ENCODE measurements at places on chromosomes 4 and X.

DNA sequence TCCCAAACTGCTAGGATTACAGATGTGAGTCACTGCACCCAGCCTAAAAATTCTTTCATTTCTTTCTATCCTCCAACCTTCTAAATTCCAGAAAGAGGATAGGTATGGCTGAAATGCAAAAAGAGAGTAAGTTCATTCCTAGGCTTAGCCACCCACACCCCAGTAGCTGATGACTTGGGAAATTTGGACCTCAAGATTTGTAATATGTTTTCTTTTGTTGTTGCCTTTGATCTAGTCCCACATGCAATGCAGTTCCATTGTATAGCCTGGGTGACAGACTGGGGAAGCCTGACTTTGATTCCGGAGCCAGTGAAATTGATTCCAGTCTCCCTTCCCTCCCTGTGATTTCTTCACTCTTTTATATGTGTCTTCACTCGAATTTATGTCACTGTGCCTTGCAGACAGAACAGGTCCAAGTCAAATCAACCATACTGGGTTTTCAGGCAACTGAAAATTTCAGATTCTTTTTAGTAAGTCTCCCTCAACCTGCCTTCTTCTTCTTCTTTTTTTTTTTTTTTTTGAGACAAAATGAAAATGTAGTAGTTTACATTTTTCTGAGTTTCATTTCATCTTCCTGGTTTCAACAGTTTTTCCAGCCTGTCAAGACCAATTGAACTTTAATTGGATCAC, 176.2 kb upstream of the RBPJ start:
- no peak for DNase-seq

- DNase-seq = no peak
Measured at GRCh38 chrX:29071525-29072320, 484.5 kb downstream of the IL1RAPL1 start.

DNA sequence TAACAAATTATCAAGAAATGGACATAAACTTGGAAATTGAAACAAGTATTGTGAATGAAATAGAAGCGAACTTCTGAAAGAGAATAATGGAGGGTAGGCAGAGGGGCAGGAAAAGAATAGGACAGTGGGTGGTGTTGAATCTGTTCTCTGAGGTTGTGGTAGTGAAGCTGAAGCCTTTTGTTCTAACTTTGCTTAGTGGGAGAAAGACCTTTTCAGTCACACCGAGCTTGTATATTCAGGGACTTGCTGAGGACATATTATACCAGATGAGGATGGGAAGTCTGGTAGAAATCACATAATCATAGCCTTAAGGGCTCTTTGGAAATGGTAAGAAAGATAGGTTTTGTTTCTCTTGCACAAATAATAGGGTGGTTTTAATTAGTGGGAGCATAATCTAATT, 115.4 kb upstream of the NDST4 start:
- no peak for DNase-seq

GRCh38 chr4:147285751-147286150, 195.1 kb upstream of the EDNRA start:
- DNase-seq = no peak

GRCh38 chrX:9785944-9786797, at the start of gene SHROOM2:
SHROOM2 (plus strand) TSS chrX:9786429; CDS start chrX:9786546, 117 bp downstream.
- DNase-seq = no peak

GRCh38 chr4:17068891-17069290, 170.4 kb upstream of the LDB2 start:
- no peak for DNase-seq

DNA sequence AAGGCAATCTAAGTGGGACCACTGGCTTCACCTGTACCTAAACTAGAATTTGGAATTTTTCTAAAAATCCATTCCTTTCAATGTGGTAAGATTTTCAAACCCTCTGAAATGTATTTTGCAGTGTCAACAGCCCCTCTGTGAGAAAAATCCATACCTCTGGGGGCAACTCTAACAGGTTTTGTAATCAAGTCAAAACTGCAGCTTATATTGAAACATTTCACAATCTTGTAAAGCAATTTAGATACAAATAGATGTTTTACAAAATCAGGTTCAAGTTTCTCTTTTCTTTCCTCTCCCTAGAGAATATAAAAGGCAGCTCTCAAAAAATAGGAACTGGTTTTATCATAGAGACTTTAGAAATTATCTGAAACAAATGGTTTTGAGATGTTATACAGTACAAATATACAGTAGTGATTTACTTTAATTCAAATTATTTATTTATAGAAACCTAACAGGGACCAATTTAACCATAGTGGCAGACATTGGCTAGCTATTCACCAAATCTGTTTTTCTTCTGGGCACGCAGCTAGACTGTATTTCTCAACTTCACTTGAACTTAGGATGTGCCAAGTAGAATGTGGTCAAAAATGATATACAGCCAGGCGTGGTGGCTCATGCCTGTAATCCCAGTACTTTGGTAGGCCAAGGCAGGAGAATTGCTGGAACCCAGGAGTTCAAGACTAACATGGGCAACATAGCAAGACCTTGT, 36.3 kb upstream of the SPINK2 start:
- no peak for DNase-seq

GRCh38 chr4:14575289-14575688, 427.0 kb upstream of the CPEB2 start:
- no peak for DNase-seq

GRCh38 chr4:1978226-1978625, 30.5 kb downstream of the NELFA start:
- no peak for DNase-seq

- no peak for DNase-seq
Measured at GRCh38 chr4:187149229-187149945, 425.7 kb upstream of the FAT1 start.

GRCh38 chr4:85724791-85725563, 250.0 kb downstream of the ARHGAP24 start:
- no peak for DNase-seq

- DNase-seq = no peak
Measured at GRCh38 chrX:39877905-39878304, 219.9 kb downstream of the BCOR start.

- DNase-seq = no peak
Measured at GRCh38 chr4:20625426-20625825, 74.8 kb upstream of the PACRGL start.

DNA sequence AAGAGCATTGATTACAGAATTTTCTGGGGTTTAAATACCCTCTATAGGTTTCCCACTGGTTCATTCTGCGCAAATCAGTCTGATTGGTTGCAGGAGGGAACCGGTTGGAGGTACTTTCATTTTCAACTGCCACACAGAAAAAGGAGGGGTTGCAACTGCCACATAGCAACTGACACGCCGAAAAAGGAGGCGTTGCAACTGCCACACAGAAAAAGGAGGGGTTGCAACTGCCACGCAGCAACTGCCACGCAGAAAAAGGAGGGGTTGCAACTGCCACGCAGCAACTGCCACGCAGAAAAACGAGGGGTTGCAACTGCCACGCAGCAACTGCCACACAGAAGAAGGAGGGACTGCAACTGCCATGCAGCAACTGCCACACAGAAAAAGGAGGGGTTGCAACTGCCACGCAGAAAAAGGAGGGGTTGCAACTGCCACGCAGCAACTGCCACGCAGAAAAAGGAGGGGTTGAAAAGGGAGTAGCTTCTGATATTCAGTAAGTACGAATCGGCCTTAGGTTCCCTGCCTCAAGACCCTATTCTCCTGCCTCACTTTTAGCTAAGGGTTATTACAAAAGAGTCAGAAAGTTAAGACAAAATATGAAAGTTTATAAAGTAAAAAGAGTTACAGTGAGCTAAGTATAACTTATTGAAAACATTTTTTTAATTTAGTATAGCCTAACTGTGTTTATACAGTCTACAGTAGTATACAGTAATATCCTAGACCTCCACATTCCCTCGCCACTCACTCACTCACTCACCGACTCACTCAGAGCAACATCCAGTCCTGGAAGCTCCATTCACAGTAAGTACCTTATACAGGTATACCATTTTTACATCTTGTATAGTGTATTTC, 431.8 kb downstream of the KCTD8 start:
- DNase-seq = no peak

DNA sequence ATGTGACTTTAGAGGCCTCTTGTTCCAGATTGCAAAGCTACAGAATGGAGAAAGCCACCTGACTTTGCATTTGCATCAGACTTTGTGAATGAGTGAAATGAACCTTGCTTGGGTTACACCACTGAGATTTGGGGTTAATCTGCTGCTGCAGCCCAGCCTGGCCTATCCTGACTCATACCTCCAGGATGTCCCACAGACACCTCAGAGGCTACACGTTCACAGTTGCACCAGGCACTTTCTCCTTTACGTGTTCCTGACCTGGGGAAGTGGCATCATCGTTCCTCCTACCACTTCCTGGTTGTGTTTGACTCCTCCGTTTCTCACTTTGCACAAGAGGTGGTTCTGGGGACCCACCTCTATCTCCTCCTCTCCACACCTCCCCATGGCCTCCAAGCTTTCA, 9.2 kb upstream of the SORCS2 start:
- no peak for DNase-seq

DNA sequence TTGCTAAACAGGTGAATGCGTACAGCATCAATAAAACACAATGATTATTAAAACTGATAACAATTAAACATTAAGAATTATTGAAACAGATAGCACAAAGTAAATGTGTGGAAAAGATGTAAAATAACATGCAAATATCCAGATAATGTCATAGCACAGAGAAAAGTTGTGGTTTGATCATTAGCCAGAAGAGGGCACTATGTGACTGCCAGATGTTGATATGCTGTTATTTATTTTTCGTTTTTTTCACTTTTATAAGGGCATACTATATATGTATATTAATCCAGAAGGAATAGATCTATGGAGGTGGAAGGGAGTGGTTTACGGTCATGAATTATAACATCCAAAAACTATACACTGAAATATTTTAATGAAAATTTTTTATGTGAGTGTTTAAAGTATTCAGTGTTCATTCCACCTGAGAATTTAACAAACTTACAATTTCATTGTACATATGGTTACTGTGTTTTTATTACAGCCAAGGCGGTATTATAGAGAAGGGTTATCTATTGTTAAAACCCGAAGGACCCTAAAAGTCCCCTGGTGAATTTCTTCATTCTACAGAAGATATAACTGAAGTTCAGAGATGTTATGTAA, 211.9 kb upstream of the UGT8 start:
- DNase-seq = no peak

DNA sequence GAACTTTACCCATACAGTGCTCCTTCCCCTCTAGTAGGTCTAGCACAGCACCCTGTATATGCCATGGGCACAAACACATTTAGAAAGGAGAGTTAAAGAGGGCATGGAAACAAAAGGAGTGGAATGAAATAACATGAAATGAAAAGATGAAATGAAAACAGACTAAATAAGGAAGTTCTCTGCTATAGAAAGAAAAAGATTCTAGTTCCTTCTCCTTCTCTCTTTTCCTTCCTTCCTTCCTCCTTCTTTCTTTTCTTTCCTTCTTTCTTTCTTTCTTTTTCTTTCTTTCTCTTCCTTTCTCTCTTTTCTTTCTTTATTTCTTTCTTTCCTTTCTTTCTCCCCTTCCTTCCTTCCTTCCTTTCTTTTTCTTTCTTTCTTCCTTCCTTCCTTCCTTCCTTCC, 2197.4 kb downstream of the PCDH7 start:
- DNase-seq = no peak

DNA sequence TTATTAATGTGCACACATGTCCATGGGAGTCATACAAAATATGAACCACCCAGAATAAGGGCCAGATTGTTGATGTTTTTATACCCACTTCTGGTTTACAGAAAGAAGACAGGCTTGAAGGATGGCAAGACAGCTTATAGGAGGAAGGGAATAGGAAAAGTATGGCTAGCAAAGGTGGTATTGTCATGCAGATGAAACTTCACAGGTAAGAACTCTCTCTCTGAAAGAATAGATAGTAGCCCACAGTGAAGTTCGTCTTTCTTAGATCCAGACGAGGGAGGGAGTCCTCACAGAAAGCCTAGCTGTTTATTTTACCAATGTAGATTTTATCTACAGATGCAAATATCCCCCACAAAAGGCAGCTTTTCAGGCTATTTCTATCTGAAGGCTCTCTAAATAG, 43.7 kb upstream of the SPIN4 start:
- DNase-seq = no peak

DNA sequence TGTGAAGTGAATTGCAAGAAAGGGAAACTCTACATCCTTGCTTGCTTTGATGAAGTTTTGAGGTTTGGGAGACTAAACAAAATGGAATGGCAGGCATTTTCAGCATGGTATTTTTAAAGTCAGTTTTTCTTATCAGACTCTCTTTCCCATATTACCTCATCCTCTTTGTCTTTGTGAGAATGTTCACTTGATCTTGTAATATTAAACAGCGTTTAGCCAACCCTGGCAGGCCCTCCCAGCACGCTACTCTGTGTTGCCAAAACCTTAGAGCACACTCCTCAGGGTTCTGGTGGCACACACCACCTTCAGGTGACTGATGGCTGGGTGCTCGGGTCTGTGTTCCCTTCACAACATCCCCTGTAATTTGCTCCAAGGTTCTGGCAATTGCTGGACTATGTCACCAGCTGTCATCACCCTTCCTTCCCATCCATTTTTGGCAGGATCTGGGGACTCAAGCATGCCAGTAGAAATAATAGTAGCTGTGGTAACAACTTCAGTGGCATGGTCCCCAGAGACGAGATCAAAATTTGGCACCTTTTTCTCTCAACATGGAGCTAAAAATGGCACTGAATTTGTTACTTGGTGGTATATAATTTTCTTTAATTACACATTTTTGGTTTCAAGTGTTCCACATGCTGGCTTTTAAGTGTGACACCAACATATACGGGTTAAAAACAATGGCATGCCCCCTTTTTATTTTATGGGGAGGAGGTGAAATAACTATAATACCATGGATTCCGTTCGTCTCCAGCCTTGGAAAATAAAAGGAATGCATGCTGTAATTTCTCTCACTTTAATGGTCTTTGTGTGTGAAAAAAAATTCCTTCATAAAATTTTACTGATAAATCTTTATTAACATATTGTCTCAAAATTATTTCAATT, 273.1 kb downstream of the DCTD start:
- no peak for DNase-seq

DNA sequence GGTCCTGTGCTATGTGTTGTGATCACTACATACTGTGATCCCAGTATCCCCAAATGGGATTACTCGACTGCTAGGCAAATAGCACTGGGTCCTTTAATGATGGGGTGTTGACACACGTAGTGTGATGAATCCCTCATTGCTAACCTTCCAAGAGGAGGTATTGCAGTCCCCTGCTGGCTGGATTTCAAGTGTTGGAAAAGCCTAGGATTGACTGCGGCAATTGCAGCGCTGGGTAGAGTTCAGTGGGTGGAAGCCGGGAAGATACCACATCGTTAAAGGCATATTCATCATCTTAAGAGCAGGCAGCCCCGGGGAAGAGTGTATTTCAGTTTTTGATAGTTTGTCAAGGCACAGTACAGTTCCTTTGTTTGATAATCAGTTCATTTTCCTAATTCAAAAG, 159.9 kb downstream of the TRIML1 start:
- DNase-seq = no peak

- no peak for DNase-seq
Measured at GRCh38 chrX:94204524-94204923, 530.5 kb downstream of the FAM133A start.

- no peak for DNase-seq
Measured at GRCh38 chr4:2731907-2732317, 24.2 kb downstream of the TNIP2 start.

DNA sequence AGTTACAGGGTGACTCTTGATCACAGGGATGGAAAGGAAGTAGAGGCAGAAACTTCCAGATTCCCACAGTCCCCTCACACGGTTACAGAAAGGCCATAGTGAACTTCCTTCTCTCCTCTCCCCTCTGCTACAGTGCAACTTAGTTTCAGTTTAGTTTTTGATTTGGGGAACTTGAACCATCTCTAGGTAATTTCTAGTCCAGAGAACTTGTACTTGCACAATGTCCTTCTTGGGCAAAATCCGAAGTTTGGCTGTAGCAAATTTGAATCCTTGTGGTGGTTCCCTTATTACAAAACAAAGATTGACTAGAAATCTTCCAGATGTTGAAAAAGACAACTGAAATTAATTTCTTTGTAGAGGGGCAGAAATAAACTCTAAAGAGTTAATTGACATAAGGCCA, 1.2 kb upstream of the BLTP1 start:
- no peak for DNase-seq
